Smooth muscle cell of the brain vasculature (primary cell): ENCODE measurements at places on chromosomes 3 and 15.

DNA sequence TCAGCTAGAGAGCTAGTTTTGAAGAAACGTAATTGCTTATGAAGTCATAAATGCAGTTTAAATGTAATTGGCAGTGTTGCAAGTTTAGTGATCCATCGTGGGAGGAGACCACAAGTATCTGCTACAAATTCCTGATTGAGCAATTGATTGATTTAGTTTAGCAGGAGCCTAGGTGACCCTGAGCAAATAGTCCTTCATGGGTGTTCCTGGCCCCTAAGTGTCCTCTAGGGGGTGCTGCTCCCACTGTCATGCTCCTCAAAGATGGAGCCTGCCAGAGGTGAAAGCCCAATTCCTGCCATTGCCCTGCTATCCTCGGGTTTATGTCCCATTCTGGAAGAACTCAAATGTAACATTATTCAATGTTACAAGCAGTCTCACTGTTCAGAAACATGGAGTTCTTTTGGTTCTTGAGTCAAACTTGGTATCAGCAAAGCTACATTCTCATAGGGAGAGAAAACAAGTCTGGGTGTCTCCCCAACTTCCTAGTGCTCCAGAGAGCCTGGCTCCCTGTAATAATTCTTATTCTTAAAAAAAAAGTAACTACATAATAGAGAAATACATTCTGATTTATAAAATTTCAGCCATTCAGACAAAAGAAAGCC, 29.8 kb upstream of the SENP5 start:
- DNase-seq: no peak

DNA sequence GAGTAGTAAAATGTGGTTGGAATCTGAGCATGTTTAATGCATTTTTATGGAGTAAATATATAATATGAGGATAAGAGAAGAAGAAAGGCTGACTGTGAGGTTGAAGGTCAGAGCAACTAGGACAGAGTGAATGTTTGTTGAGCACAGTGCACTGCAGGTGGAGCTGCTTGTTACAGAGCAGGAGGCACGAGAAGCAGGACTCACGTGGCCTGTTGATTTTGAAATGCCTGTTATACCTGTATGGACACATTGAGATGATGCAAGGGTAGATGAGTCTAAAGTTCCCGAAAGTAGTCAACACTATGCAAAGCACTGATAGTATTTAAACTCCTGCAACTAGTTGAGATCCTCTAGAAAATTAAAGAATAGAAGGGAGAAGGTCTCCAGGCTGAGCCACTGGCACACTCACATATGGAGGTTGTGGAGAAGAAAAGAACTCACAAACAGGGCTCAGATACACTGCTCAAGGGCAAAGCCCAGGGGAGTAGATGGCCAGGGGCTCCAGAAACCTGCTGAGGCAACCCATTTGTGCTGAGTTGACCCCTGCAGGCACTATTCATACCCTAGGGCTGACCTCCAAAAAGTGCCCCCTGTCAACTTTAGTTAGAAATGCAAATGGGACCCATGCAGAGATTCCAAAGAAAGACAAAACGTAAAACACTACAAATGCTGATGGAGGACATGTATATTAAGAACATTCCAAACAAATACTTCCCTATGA, 541.5 kb downstream of the GABRG3 start:
- no peak for DNase-seq

- DNase-seq: no peak
Measured at GRCh38 chr15:80087104-80087503, 27.6 kb downstream of the ZFAND6 start.

DNA sequence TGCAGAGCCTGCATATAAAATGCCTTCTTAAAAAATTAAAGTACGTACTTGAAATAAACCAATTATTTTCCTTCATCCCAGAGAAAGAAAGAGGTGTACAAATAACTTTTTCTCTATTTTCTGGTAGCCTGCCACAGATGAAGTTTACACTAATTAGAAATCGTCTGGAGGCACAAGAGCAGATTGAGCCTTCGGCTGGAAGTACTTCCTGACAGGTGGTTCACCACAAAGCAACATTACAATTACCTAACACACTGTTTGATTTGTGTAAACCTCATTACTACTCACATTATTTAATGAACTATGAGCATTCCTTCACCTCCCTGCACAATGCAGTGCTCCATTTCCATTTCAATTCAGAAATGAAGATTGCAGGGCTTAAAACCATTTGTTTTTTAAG, 856.1 kb downstream of the SI start:
- no peak for DNase-seq

DNA sequence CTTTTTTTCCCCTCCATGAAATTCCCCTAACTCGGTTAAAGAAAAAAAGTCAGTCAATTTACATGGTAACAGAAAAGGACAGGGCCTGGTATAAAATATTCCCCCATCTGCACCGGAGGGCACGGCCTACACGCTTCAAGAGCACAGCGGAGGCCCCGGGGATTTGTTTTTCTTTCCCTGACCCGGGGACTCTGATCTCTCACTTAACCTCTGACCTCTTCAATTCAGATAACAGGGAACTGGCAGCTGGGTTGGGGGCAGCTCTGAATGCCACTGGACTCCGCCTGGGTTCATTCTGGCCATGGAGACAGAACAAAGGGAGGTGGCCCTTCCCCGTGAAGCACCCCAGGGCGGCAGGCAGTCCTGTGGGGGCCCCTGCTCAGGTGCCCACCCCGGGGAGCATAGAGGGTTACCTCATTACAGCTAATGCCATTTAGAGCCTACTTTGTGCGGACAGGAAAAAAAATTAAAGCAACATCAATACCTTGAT, 257.5 kb downstream of the SHQ1 start:
- DNase-seq: no peak

DNA sequence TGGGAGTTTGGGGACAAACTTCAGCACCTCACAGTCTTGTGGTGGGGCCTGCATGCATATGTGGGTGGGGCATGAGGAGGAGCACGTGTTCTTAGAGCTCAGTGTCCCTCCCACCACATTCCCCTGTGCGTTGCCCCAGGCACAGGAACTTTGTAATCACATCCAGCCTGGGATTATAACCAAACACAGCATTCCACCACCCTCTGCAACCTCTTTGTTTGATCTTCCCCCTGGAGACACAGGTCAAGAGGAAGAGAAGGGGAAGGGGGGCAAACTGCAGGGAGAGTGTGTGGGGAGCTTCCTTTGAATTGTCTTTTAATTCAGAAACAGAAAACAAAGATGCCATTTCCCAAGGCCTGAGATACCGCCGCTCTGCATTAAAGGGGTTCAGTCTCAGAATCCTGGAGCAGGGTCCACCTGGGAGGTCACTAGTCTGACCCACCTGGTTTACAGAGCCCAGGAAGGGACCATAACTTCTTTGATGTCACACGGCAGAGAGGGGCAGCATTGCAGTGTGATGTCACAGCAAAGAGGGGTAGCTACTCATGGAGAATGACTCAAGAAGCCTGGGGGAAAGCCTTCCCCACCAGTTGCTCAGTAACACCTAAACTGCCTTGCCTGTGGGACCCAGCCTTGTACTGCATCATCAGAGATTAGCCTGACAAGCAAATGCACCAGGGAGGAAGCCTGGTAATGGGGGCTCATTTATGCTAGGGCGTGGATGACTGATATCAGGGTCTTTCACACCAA, 106.3 kb upstream of the RNU6-1 start:
- peak; percentile 58 for DNase-seq
